ENCODE measurements at places on chromosomes 12 and 14.

DNA sequence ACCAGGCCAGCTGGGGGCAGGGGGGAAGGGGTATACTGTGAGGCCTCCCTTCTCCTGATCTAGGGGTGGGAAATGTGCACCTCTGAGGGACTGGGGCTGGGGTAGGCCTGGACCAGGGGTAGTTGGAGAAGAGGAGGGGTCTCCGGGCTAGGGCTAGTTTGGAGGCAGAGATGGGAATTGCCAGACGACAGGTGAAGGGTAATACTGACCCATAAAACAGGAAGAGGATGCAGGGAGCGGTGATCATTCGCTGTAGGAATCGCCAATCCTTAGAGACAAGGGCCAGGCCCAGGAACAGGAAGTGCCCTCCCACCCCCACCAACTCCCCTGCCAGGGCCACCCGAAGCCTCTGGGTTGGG, 4.4 kb downstream of the SLC22A17 start:
- DNase-seq, result no peak
- no peak overlapping the region for H3K27ac ChIP-seq
- H3K27me3 ChIP-seq, result no peaks in the 10 kb centered on the region
- H3K4me3 ChIP-seq, result no peak overlapping the region

DNA sequence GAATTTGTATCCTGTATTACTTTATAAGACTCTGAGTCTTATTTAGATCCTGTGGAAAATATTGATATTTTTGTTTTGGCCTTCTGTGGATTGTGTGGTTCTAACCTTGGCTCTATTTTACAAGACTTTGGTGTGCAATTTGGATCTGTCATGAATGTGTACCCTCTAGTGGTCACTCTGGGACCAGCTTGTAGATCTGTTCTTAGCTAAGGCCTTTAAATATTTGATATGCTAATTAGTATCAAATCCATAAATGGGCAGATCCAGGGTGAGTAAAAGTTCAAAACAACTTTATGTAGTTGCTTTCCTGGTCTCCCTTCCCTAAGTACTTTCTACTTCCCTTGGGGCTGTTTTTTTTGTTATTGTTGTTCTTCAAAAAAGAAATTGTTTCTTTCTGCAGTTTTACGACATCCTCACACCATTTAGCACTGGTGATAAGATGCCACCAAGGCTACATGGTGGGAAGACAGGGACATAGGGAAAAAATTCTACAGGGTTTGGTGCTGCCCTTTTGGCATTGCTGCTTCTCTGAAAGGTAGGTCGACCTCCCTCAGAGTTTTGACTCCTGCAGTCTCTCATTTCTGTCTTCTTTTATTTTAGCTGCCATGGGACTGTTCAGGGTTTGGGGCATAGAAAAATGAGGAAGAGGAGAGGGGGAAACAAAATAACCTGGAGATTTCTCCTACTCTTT, 238.5 kb downstream of the GPHN start:
- H3K4me3 ChIP-seq, result no peak overlapping the region

- H3K27me3 ChIP-seq, result no peaks in the 10 kb centered on the region
- no peak for DNase-seq
- no peak overlapping the region for H3K4me3 ChIP-seq
- no peaks in the 10 kb centered on the region for H3K4me1 ChIP-seq
- H3K36me3 ChIP-seq, result no peaks in the 10 kb centered on the region
- H3K27ac ChIP-seq, result no peak overlapping the region
Measured at GRCh38 chr12:68341822-68342221, 9.7 kb upstream of the MDM1 start.

GRCh38 chr12:22361785-22362184, 27.3 kb upstream of the ST8SIA1 start:
- no peak overlapping the region for H3K4me3 ChIP-seq
- no peak overlapping the region for H3K27ac ChIP-seq
- DNase-seq, result no peak
- no peaks in the 10 kb centered on the region for H3K4me1 ChIP-seq

DNA sequence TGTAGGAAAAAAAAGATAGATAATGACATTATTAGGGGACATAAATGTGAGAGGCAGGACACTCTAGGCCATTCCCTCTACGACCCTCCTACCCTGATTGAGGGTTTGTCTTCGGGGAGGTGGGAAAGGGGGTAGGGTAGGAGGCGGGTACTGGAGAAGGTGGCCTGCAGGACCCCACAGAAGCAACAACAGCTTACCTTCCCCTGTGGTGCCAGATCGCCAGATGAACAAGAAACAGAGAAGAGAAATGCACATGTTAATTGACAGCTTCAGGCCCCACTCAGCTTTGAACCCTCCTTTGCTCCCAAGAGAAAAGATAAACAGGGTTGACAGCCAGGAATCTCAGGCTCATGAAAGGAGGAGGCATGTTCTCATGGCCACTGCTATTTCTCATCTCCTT, 4.8 kb downstream of the PHB2 start:
- H3K27ac ChIP-seq, result peak overlapping the region; percentile 96
- DNase-seq, result no peak
- no peaks in the 10 kb centered on the region for H3K27me3 ChIP-seq

All from upper lobe of left lung (tissue), 6 donors.